ENCODE measurements at places on chromosomes 13 and 19.

DNA sequence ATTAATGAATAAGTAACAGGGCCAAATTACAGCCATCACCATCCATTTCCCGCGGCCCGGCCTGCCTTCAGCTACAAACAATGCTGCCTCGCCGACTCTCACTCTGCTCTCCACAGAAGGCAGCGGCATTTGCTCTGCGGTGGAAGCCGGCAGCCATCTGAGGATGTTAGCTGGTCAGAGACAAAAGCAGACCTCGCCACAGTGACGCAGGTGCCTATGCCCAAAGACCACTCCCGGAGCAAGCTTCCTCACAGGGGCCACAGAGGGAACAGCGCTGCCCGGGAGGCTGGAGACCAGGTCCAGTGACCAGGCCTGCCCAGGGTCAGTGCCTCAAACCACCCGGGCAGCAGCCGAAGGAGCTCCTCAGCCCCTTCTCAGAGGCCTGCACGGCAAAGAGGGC is 16.4 kb downstream of the PEPD start:
- DNase-seq = no peak

- no peak for DNase-seq
Observed at GRCh38 chr13:32031815-32032370, 319 bp downstream of the FRY start.

DNA sequence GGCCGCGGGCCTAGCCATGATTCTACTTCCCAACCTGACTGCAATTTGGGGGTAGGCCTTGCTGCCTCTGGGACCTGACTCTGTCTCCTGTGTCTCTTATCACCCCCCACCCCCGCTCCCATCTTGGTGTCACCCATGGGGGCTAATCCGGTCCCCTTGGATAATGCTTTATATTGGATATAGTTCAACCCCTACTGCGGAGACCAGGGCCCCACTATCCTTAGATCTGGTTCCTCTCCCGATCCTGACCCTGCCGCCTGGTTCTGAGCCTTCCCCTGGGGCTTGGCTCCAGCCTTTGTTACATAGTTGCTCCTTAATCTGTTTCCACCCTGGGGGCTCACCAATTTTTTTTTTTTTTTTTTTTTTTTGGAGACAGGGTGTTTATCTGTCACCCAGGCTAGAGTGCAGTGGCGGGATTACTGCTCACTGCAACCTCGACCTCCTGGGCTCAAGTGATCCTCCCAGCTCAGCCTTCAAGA is 1.3 kb downstream of the BLOC1S3 start:
- DNase-seq = no peak

DNA sequence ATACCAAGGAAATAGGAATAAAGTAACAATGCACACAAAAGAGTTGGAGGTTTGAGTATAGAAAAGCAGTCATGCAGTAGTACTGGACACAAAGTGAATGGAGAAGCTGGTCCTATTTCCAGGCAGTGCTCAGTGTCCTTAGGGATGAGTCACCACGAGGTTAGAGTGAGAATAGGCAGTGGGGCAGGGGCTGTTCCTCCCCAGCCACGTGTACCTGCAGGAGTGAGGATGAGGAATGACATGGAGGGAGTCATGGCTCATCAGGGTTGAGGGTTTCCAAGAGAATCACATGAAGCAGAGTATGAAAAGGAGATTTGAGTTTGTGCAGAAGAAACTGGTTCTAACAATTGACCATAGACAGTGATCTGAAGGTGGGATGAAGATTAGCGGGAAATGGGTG is 74.8 kb upstream of the ZNF835 start:
- DNase-seq = no peak

DNA sequence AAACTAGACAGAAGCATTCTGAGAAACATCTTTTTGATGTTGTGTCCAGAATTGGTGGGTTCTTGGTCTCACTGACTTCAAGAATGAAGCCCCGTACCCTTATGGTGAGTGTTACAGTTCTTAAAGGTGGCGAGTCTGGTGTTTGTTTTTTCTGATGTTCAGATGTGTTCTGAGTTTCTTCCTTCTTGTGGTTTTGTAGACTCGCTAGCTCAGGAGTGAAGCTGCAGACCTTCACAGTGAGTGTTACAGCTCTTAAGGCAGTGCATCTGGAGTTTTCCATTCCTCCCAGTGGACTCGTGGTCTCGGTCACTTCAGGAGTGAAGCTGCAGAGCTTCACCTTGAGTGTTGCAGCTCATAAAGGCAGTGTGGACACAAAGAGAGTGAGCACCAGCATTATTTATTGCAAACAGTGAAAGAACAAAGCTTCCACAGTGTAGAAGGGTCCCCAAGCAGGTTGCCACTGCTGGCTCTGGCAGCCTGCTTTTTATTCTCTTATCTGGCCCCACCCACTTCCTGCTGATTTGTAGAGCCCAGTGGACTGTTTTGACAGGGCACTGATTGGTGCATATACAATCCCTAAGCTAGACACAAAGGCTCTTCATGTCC is 1820.8 kb downstream of the UQCRFS1 start:
- DNase-seq = no peak

Data from stimulated activated CD4-positive, alpha-beta T cell treated with anti-CD3 and anti-CD28 coated beads, Interleukin-2, amount 100 ng/mL, for 24 hours (primary cell).